Urinary bladder (tissue), 4 donors: ENCODE measurements at places on chromosomes 4 and X.
A peak's percentile ranks its signal among the peaks of the same experiment; 100 is the strongest.

DNA sequence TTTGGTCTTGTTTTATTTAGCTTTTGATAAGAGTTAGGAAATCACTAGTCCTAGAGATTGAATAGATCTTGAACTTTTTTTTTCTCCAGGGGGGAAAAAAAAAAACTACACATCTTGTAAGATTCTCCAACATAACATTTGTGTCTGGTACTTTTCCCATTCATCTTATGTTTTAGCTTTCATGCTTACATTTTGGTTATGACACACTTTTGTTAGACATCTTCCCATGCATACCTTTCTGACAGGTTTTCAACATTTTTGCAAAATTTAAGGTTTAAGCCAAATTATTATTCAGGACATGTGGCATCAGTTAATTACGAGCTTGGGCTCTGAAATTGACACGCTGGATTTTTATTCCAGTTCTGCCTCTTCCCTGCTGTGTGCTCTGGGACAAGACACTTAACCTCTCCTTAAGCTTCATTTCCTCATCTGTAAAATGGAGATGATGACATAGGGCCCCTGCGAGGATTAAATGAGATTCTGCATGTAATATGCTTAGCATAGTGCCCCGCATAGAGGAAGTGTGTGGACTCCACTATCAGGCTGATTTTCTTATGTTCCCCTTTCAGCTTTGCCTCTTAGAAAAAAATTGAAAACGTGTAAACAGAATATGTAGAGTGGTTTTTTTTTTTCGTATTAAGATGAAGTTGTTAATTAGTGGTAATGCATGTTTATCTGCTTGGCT is 5.3 kb downstream of the KIT start:
- DNase-seq: no peak

DNA sequence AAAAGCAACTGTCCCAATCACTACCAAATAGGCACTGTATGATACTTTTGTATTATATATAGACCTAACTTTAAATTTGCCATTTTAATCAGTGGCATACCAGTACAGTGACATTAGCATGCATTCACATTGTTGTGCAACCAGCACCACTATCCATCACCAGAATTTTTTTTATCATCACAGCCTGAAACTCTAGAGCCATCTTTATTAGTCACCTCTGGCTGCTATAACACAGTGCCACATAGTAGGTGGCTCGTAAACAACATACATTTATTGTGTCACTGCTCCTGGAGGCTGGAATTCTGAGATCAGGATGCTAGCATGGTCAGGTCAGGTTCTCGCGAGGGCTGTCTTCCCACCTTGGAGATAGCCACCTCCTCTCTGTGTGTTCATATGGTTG is 188.4 kb upstream of the GALNT7 start:
- no peak for DNase-seq

- peak; percentile 6 for DNase-seq
Measured at GRCh38 chr4:13483136-13483767, 888 bp downstream of the RAB28 start.

GRCh38 chrX:38163193-38163592 is 57.5 kb downstream of the SRPX start:
- DNase-seq: no peak

DNA sequence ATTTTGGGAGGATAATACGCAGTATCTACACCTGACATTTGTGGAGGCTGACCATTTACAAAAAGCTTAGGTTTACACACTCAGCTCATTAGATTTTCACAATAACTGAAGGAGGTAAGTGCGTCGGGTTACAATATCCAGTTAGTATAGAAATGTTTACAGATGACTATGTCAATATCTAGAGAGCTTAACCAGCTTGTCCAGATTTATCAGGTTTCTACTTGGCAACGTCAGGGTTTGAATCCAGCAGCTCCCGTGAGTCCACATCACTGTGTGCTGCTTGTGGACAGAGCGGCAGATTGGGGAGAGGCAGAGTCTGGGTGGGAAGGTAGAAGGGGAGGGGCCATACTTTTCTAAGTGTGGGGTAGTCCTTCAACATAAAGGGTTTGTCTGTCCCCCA is 28.3 kb downstream of the ARHGAP10 start:
- no peak for DNase-seq

- DNase-seq: no peak
Measured at GRCh38 chr4:160716551-160716950, 1447.2 kb downstream of the FSTL5 start.

DNA sequence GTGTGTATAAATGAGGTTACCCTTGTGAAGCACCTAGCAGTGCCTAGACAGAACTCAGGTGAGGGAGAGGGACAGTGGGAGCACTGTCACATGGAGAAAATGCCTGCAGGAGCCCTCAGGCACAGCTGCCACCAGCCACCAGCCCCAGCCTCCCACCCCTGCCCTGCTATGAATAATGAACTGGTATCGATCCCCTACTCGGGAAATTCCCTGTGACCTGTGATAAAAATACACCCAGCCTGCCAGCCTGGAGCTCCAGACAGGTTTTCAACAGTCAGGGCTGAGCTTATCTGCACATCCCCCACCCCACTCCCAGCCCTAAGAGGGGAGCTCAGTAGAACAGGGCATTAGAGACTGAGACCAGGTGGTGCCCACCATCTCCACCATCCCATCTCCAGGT is 159.6 kb upstream of the PJA1 start:
- no peak for DNase-seq

GRCh38 chrX:133307094-133307493 is 88.9 kb upstream of the TFDP3 start:
- no peak for DNase-seq

- DNase-seq: no peak
Measured at GRCh38 chr4:19026281-19026680, 1004.7 kb upstream of the LCORL start.

DNA sequence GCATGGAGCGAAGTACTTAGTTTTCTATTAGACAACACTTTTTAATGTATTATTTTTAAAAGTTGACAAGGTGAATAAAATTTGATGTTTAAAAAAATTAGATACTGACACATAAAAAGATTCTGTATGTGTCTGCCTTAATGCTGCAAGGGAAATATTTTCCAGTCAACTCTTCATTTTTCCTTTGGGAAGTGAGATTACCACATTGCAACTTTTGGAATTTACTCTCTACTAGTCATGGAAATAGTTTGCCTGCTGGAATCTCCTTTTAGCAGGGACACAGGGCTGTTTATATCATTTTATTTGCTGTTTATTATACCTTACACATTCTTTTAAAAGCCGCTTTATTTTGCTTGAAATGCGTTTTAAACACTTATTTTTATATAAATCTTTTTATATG is 135.1 kb downstream of the MID1 start:
- DNase-seq: no peak
